Effector CD8-positive, alpha-beta T cell (primary cell): ENCODE measurements at places on chromosomes 2 and 18.

- no peak for DNase-seq
Observed at GRCh38 chr2:173410579-173410978, 55.9 kb downstream of the CDCA7 start.

DNA sequence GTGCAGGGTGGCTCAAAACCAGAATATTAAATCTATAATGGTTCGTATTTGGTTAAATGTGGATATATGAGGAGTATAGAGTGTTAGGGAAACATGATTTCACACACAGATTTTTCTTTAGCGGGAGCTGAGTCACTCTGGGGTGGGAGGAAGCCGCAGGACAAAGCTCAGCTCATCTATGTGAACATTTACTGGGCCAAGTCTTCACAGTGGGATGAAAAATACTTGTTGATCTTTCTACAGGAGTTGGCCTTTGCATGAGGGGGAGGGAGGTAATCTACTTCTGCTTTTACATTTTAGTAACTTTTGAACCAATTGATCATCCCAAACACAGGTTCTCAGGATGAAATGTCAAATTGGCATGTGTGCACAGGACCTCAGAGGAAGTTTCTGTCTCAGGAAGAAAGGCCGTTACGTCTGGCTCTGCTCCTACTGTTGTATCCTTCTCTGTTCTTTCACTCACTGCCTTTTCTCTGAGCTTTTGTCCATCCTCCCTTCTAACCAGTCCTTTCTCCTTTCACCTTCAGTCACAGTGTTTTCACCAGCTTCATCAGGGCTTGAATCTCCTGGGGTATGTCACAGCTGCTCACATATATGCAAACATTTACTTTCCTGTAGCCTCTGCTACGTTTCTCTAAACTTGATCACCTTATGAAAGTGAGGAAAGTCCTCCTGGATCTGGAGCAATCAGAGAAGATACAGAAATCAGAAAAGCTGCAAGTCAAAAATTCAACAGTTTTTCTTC is 943.3 kb upstream of the FANCL start:
- DNase-seq = no peak

- no peak for DNase-seq
Observed at GRCh38 chr2:83340424-83340823, 1118.7 kb downstream of the SUCLG1 start.

- no peak for DNase-seq
Observed at GRCh38 chr2:180012523-180012922, 5.4 kb upstream of the CWC22 start.

DNA sequence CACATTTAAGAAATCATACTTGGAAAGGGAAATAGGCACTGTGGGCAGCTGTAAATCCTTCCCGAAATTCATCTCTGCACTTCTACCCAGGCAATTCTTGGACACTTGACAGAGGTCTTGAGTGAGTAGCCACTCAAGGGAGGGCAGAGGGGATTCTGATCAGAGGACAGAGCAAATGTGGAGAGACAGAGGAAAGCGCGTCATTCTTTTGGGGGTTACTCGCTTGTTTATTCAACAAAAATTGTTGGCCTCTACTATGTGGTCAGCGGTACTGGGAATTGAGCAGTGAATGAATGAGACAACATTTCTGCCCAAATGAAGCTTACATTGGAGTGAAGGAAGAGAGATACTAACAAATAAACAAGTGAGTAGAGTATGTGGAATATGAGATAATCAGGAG is 41.4 kb upstream of the YES1 start:
- DNase-seq = no peak
